NCI-H82 (cell line): ENCODE measurements at places on chromosomes 3 and 15.
A peak's percentile ranks its signal among the peaks of the same experiment; 100 is the strongest.

DNA sequence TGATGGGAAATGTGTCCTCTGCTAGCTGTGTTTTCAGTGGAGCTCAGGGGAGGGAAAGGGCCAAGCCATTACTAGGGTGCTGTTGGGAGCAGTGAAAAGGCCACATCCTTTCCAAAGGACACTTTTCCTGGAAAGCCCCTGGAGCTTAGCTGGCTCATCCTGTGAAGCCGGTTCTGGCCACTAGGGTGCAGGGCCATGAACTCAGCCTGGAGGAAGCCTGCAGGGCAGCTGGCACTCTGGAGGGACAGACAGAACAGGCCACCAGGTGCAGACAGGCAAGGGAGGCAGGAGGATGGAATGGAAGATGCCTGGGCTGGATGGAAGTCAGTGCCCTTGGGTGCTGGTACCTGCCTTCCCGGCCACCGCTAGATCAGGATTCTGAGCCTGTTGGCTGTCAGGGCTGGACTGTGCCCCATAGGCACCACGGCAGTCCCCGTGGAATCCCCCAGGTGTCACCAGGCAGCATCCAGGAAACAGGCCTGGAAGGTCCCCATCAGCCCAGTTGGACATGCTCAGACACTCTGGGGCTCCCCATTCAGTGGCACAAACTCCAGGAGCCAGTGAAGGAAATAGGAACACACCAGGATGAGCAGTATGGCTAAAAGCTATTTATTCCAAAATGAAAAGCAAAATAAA lies 76.2 kb upstream of the C2CD4B start:
- DNase-seq: peak; percentile 67

DNA sequence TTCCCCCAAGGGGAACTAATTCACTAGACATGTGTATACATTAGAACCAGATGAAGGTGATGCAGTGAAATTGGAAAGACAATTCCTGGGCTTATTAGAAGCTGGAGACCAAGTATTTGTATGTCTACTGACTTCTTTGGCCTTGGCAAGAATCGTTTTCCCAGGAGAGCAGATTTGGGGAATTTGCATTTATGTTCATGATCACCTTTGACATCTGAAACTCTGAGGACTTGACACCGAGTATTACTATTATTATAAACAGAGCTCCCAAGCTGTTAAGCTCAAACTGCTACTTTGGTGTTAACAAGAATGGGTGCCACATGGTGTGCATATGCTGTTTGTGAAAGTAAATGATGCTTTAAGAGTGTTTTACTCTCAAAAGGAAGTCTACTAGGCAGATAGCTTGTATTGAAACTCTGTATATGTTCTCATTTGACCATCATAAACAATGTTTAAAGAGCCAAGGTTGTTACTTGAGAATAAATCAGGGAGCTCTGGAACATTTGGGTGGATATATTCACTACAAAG lies 519.8 kb upstream of the GOLIM4 start:
- DNase-seq: no peak

DNA sequence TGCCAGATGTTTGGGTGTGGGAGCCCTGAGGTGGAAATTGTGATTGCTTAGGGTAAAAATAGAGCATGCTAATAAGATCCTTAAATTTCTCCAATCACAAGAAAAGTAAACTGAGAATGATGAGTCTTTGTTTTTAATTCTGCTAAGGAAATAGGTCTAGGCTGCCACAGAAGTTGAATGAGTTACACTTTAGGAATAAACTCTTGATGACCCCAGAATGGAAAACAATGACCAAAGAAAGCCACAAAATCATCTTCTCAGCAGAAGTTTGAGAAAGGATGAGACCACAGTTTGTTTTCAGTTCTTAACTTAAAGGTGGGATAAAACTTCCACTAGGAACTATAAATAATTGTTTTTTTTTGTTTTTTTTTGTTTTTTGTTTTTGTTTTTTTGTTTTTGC lies 164.6 kb upstream of the BCL6 start:
- no peak for DNase-seq

- DNase-seq: no peak
Observed at GRCh38 chr15:98611808-98612207, 36.5 kb upstream of the IGF1R start.

- DNase-seq: no peak
Observed at GRCh38 chr15:55630858-55631257, 42.7 kb upstream of the PYGO1 start.

DNA sequence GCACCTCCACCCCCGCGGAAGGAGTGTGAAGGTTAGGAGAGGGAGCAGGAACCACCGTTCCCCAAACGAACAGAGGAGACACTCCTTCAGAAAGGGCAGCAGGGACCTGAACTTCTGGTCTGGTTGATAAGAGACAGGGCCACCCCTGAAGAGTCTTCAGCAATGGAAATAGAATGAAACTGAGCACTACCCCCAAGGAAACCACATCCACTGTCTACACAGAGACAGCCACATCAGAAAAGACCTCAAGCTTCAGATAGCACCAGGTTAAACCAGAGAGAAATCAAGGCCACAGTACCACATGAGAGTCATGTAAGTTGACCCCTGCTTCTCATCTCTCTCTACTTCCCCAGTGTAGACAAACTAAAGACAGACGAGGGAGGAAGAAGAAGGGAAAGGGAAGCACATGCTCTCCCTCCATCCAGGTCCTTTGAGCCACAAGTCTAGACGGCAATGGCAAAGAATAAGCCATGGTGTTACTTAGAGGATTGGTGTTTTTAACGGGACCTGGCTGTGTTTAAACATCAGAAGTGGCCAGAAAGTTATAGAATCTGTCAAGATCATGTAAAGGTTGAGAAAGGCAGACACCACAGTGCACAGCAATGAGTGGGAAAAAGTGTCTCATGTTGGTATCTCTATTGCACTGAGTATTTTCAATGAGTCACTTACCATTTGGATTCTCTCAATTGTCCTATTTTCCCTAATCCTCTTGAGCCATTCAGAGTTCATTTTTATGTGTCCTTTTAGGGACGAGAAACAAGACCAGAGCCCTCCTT lies 31.4 kb upstream of the CTNNB1 start:
- no peak for DNase-seq

- no peak for DNase-seq
Observed at GRCh38 chr3:113002679-113003078, 11.9 kb downstream of the GTPBP8 start.

- DNase-seq: no peak
Observed at GRCh38 chr3:178480795-178481194, 55.4 kb upstream of the KCNMB2 start.

- peak; percentile 66 for DNase-seq
Observed at GRCh38 chr15:64222573-64223366, 59.9 kb upstream of the PPIB start.

DNA sequence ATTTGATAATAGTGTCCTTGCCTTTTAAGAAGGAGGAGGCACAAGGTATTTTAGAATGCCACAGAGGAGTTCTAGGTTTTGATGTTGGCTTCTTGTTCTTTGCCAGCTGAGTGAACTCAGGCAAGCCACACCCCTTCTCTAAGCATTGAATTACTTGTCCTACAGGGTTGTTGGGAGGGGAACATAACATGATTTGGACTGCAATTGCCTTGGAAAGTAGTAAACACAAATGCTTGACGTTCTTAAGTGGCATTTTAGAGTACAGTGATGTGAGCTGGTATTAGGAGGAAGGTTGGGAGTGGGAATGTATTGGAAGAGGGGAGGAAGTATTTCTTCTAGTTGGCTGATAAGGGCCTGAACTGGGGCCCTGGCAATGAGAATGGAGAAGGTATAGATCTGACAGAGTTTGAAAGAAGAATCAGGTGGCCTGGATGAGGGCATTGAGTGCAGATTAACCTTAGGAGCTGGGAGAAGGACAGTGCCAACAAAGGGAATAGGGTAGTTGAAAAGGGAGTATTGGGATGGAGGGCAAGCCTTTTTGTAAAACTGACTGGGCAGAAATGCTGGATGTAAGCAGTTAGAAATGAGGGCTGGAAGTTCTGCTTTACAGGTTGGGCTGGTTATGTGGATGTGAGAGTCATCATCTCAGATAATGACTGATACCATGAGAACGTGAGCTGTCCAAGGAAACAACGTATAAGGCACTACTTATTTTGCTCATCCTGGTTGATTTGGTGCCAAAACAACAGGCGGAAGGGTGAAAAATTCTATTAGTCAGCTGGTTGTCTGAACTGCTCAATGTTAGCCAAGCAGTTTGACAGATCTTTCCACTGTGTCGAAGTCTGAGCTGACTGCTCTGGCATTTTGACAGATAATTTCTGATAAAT lies 16.7 kb downstream of the KAT2B start:
- no peak for DNase-seq

DNA sequence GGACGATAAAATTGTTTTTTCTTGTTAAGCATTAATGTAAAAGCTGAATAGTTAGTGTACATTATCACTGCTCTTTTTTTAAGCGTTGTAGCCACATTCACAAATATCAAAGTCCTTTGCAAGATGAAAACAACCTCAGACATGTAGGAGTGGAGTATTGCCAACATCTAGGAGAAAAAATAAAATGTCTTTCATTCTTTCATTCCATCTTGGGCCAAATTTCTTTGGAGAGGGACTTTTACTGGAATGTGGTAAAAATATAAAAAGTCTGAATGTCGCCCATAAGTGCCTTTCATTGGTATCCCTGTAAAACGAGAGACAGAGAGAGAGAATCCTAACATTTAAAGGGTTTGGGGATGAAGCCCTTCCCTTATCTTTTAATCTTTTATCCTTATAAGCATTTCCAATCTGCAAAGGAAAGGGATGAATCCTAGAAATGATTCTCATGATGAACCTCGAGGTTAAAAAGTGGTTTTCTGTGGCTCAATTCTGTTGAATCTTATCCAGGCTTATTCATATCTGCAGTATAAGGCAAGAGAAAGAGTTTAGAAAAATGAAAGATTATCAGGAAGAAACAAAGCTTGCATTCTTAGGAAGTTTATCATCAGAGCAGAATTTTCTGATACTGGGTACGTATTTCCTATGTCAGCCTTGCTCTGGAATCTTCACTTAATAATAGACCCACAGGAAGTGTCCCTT lies 1031.7 kb downstream of the MCTP2 start:
- no peak for DNase-seq

- no peak for DNase-seq
Observed at GRCh38 chr3:194249323-194250097, 101.6 kb downstream of the CPN2 start.

DNA sequence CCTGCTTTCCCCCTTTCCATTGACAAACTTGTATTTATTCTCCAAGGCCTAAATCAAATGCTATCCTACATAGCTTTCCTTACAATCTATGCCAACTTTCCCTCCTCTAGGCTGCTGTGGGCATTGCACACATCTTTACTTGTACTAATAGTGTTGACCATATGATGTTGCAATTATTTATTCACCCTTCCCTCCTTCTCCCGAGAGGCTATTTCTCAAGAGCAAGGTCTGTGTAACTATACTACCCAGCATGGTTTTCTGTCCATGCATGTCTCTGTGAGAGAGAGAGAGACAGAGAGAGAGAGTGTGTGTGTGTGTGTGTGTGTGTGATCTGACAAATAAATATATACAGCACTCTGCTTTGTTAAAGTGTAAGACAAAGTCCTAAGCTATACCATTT lies 63.8 kb downstream of the GTPBP8 start:
- no peak for DNase-seq

DNA sequence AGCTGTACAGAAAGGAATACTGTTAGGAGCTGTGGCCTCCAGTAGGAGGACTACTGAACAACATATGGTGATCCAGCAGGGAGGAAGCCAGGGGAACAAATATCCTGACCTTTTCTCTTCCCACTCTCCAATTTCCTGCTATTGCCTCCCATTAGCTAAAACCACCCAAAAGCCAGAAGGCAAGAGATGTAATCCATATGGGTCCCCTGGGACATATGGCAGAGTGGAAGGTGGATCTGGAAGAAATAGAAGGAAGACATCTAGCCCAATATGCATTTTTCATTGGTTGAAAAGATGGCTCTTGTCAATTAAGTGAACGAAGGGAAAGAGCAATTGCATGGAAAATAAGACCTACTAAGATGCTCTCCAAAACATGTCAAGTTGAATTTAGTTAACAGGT lies 167.2 kb downstream of the CNTN3 start:
- DNase-seq: peak; percentile 47

- DNase-seq: peak; percentile 82
Observed at GRCh38 chr15:53535886-53536285, 223.6 kb downstream of the WDR72 start.

DNA sequence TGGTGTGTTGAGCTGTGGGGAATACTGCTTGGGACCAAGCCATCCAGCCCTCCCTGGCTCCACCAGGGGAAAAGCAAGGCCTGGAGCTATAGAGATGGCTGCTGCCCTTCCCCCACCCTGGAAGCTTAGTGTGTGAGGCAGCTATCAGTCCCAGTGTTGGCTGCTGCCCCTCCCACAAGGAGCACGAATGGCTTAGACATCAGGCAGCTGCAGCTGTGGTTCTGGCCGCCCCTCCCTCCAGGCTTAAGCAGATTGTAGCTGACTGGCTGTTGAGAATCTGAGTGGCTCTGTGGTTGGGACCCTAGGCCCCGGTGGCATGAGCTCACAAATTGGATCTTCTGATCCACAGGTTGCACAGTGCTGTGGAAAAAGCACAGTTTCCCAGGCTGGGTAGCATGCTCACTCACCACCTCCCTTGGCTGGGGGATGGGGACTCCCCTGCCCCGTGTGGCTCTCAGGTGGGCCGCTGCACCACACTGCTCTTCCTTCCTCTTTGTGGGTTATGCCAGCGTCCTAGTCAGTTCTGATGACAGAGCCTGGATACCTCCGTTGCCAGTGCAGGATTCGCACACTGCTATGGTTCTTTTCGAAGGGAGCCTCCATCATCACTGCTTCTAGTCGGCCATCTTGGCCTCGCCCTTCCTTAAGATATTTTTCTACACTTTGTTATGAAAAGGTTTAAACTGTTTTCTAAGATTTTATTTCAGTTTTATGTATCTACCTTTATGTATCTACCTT lies 21.2 kb upstream of the SUCNR1 start:
- peak; percentile 86 for DNase-seq
